NCI-H345 (cell line): ENCODE measurements at places on chromosomes 7 and 10.

DNA sequence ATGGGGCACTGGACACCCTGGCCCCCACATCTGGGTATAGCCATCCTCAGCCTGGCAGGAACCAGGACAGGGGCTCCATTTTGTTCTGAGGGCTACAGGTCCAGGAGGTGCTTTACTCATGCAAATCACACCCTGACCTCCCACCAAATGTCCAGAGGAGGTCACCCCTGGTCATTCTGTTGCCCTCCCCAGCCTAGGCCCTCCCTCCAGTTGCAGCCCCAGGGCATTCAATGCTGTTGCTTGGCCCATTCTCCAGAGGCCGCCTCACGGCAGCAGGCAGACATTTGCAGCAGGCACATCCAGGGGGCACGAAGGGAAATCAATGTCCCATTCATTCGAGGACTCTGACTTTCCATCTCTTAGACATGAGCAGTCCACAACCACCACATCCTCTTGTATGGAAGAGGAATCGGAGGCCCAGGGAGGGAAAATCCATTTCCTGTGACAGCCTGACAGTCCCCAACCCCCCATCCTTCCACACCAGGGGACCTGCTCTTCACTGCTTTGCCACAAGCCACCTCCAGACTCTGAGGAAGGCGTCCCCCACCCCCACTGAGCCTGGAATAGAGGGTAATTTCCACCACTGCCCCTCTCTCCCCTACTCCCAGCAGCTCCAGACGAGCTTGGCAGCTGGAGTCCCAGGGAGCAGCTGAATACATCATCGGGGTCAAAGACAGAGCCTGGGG is 76.2 kb upstream of the UNC5B start:
- no peak for DNase-seq

DNA sequence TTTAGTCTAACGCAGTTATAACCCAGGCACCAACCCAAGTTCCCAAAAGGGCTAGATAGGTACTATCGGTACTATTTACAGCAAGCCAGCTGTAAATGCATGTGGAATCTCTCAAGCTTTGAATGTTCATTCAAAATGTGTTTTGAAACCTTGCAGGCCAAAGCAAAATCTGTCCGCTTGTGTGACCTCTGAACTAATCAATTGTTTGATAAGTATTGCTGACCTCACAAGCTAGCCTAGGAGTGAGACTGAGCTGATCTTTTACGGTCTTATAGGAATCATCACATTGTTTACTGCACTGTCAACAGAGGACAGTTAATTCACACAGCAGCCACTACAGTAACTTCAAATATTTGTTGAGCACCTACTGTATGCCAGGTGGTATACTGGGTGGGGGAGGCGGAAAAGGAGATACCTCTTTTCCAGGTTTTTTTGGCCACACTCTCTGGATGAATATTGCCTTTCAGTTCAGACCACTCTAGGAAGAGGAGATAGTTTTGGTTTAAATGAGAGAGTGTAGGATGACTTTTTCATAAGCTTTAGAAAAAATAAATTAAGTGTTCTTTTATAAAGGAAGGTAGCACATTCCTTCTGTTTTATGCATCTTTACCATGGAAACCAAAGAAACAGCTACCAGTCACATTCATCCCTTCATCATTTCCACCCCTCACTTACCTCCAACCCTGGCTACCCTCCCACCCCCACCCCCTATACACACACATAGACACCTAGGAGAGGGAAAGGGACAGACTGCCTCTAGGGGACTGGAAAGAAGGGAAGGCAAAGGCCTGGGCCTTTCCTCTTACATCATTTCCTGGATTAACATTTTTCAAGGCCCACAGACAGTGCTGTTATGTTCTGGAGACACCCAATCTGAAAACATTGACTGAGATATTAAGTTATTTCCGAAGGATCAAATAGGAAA is 2.4 kb downstream of the PAPSS2 start:
- DNase-seq = no peak

GRCh38 chr10:75662715-75663114 is 231.3 kb downstream of the LRMDA start:
- no peak for DNase-seq

DNA sequence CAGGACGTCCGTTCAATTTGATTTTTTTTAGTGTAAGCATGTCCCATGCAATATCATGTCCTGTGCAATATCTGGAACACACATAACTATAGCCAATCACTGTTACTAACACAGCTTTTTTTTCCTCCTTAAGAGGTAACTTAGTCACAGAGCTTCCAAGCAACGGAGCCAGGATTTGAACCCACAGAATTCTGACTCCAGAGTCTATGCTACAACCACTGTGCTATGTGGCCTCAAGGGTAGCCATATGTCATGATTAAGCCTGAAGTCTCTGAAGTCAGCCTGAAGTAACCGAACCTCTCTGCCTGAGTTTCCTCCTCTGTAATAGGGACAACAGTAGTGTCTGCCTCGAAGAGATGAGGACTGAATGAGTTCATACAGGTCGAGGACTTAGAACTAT is 42.2 kb upstream of the TCF7L2 start:
- no peak for DNase-seq

DNA sequence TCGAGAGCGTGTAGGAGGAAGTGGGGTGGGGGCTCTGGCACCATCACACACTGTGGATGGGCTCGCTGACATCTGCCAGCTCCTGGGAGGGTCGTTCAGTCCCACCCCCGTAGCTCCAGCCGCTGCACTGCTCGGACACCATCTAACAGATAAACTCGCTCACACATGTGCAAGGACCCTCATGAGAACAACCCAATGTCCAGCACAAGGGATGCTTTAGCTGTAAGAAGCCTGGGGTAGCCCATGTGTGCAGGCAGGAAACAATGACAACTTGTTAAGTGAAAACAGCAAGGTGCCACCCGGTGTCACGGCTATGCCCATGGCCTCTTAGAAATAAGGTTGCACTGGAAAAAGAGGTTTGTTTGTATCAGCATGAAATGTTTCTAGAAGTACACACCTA is 14.1 kb downstream of the OGDHL start:
- no peak for DNase-seq

DNA sequence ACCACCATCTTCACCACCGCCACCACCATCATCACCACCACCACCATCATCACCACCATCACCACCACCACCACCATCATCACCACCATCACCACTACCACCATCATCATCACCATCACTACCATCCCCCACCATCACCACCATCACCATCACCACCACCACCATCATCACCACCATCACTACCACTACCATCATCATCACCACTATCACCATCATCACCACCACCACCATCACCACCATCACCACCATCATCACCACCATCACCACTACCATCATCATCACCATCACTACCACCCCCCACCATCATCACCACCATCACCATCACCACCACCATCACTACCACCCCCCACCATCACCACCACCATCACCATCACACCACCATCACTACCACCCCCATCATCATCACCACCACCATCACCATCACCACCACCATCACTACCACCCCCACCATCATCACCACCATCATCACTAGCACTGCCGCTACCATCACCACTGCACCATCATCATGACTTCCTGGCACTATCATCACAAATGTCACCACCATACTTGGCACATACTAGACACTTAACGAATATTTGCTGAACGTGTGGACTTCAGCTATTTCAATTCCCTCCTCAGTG is 25.3 kb upstream of the FZD8 start:
- no peak for DNase-seq

GRCh38 chr10:86712317-86712707 is 44.0 kb downstream of the LDB3 start:
- no peak for DNase-seq

DNA sequence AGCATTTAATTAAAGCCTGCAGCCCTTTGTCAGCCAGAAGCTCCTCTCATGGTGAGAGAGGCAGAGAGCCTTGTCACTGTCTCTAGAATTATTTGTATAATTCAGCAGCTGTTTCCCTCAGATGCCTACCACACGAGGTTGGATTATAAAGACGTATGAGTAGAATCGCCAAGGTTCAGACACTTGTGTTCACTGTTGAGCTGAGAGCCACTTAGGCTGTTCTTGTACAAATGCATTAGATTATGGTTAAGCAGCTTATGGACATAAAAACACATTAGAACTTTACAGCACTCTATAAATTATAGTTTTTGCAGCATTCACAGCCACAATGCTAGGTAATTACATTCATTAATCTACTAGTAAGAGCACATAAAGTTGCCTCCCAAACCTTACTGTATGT is 282.6 kb downstream of the AUTS2 start:
- DNase-seq = peak; percentile 77

DNA sequence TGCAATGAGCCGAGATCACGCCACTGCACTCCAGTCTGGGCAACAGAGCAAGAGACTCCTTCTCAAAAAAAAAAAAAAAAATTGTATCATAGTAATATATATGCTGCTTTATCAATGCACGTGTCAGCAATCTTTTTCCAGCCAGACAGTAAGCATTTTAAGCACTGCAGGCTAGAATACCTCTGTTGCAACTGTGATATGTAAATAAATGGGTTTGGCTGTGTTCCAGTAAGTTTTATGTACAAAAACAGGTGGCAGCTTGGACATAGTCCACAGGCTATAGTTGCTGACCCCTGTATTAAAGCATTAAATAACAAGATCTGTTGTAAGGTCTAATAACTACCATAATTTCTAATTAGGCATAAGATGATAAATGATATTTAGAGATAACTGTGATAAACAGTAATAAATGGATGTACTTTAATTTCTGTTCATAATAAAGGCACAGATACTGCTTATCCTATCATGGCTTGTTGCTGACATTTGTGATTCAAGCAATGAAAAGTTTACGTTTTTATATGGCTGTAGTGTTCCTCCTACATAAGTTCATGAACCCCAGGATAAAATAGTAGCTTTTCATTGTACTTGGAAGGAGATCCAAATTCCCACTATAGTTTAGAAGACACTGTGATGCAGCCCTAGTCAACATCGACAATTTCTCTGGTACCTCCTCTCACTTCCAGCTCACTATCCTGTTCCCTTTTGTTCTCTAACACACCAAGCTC is 161.4 kb downstream of the ELMO1 start:
- DNase-seq = peak; percentile 79

GRCh38 chr7:28732071-28732869 is 225.9 kb downstream of the TRIL start:
- peak; percentile 9 for DNase-seq

GRCh38 chr10:115432188-115432819 is 339.1 kb downstream of the ATRNL1 start:
- no peak for DNase-seq

DNA sequence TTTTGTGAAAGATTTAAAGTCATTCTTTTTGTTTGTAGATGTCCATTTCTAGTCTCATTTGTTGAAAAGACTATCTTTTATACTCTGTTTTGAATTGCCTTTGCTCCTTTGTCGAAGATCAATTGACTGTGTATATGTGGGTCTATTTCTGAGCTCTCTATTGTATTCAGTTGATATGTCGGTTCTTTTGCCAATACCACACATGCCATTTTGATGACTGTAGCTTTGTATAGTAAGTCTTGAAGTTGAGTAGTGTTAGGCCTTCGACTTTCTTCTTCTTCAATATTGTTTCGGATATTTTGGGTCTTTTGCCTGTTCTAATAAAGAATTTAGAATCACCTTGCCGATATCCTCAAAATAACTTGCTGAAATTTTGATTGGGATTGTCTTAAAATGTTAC is 104.5 kb downstream of the CCSER2 start:
- no peak for DNase-seq

GRCh38 chr10:88831709-88832108 is 19.9 kb downstream of the ANKRD22 start:
- DNase-seq = no peak

- DNase-seq = no peak
Measured at GRCh38 chr7:120793213-120793936, 64.6 kb downstream of the TSPAN12 start.

DNA sequence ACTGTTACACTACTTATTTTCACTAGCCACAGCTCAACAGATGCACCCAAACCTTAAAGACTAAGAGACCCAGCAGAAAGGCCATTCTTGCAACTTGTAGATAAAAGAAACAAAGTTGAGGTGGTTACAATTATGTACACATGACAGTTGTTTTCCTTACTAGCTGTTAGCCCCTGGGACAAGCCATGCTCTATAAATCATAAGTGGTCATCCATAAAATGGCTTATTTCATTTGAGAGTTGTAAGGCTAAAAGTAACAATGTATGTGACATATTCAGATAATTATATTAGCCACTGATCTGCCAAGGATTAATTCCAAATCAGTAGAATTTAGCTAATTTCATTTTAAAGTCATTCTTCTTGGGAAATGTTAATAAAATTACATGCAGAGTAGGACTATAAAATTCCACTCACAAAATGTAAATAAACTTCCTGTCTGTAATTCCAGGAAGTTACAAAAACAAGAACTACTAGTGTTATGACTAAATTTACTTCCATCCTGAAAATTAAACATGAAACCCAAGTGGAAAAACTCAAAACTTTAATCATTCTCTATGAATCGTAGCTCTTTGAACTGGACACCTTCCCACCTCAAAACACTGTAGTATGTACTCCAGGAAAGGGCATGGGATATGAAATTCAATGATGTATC is 13.3 kb downstream of the SLC37A3 start:
- DNase-seq = no peak

- DNase-seq = no peak
Measured at GRCh38 chr7:93366816-93367215, 134.7 kb downstream of the VPS50 start.

DNA sequence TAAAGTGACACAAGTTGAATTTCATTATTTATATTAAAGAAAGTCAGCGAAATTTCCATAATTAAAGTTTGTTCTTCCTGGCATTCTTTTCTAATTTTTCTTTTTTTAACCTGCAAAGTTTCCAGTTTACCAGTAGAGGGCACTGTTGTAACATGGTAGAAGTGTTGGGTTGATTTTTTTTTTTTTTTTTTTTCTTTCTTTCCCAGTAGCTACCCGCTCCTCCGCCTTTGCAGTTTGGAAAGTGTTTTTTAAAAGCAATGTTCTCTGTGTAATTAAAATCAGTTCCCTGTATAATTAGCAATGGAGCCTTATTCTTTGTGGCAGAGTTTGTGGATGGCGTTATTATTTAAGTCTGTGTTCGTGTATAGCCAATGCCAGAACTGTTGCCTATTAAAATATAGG is 53.7 kb downstream of the TAF3 start:
- DNase-seq = no peak
